Fibroblast of the conjunctiva (primary cell): ENCODE measurements at places on chromosomes 7 and 10.

- DNase-seq: no peak
These were observed 189.8 kb downstream of the HECW1 start for GRCh38 chr7:43302211-43302711.

GRCh38 chr7:129187681-129188371 is 607 bp upstream of the SMO start:
- DNase-seq: no peak

DNA sequence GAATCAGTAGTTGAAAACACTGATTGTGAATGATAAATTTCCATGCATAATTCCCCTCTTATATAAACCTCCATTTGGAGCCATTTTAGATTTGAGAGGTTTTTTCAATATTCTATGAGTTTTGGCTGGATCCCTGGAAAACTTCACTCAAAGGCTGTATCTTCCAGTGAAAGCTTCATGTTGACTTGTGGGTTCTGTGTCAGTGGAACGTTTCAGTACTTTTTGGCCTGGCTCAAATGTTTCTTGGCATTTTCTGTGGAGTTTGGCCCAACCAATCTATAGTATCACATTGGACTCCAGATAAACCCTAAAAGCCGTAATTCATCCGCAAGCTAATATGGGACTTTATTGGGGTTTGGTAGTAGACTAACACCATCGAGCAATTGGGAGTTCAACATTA is 172.6 kb upstream of the PRPS1L1 start:
- no peak for DNase-seq

DNA sequence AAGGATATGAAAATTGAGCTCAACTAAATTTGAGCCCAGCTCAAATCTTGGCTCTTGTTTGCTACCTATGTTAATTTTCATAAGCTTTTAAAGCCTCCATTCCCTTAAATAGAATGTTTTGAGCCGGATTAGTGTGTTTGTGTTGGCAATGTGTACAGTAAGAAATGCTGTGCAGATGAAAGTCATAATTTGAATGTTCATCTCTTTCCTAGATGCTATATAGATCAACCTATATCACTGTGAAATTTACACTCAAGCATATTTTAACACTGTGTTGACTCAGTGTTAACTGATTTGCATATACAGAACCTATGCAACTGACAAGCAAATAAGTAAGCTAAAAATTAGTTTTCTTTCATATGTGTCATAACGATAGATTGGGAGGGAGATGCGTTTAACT is 272.5 kb downstream of the TFEC start:
- DNase-seq: no peak

GRCh38 chr10:130775311-130775710 is 536.2 kb downstream of the TCERG1L start:
- no peak for DNase-seq

DNA sequence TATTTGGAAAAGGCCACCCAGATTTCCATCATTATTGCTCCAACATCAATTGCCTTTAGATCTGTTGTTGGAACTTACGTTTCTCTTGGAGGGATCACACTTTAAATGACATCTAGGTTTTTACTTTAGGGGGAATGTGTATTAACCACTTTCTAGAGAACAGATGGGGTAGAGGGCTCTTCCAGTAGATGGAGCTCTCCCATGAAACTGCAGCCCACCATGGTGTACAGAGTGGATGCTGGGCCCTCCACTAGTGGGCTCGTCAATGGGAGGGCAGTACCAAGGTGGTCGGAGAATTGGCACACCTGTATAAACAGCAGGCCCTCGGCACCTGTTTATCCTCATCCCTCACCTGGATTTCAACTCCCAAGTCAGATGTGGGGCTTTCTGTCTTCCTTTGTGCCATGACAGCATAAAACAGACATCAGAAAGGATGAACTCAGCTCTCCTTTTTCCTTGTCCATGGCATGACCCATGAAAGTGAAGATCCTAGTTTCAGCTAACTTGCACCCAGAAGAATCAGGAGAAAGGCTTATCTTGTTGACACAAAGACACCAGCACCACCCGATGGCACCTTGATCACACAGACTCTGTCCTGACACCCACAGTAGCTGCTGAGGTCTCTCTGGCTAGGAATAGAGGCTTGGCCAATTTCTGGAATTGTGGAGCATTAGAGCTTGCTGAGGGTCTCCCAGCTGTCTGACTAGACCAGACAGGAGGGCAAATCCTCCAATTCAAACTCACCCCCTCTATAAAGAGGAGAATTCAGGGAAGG is 150.5 kb downstream of the CYP26A1 start:
- no peak for DNase-seq

DNA sequence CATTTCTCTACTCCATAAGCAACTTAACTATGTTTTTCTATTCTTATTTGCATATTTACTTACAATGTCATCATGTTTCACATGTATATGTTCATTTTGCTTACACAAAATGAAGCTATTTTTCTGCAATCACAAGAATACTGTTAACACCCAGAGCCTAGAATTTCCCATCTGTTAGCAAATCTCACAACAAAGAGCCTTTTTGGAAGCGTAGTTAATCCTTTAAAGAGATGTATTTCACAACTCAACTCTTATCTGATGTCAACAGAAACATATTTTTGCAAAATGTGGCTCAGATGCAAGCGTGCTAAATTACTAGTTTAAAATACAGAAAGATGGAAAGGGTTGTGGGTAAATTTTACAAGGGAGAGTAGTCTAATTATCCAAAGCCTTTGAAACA is 110.6 kb upstream of the COL1A2 start:
- no peak for DNase-seq

DNA sequence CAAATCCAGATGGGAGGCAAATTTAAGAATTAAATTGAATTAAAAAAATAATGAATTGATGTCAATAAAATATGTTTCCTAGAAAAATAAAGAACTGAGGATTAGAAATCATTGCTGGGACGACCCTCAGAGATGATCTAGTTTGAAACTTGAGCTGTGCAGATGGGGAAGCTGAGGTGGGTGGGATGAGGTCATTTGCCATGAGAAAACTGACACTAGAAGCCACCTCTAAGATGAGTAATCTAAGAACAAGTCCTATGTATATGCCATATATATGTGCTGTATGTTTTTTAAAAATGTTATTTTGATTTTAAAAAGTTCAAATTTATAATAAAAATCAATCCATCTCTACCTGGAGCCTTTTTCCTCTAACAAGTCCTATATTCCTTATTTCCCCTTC is 135.7 kb downstream of the RSU1 start:
- DNase-seq: no peak

- DNase-seq: no peak
These were observed 283.0 kb downstream of the USP6NL start for GRCh38 chr10:11328264-11329061.

DNA sequence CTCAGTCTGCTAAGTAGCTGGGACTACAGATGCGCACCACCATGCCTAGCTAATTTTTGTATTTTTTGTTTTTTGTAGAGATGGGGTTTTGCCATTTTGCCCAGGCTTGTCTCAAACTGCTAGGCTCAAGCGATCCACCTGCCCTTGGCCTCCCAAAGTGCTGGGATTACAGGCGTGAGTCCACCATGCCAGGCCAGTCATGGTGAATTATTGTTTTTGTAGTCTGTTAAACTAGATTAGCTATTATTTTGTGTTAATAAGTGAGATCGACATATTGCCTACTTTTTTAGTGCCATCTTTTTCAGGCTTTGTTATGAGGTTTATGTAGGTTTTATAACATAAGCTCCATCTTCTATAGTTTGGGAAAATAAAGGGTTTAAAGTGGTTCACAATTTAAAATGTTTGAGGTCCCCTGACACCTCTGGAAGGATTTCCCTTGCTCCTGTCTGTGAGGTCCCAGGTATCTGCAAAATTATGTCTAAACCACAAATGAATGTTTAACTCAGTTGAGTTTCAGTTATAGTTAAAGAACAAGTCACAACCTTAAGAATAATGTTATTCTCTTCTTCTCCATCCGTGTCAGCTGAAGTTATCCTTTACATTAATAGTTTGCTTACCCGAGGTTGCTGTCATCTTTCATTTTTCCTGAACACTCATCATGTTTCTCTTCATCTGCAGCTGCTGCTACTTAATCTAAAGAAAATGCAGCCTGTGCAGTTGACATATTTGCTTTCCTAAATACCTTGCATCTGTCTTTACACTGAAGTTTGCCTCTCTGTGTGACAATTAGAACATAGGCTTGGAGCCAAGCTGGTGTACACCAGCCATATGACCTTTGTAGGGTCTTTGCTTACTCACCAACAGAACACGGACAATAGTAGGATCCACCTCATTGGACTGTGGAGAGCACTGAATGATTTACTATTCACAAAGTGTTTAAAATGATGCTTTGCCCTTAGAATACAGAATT is 8.9 kb upstream of the VSTM4 start:
- DNase-seq: no peak

DNA sequence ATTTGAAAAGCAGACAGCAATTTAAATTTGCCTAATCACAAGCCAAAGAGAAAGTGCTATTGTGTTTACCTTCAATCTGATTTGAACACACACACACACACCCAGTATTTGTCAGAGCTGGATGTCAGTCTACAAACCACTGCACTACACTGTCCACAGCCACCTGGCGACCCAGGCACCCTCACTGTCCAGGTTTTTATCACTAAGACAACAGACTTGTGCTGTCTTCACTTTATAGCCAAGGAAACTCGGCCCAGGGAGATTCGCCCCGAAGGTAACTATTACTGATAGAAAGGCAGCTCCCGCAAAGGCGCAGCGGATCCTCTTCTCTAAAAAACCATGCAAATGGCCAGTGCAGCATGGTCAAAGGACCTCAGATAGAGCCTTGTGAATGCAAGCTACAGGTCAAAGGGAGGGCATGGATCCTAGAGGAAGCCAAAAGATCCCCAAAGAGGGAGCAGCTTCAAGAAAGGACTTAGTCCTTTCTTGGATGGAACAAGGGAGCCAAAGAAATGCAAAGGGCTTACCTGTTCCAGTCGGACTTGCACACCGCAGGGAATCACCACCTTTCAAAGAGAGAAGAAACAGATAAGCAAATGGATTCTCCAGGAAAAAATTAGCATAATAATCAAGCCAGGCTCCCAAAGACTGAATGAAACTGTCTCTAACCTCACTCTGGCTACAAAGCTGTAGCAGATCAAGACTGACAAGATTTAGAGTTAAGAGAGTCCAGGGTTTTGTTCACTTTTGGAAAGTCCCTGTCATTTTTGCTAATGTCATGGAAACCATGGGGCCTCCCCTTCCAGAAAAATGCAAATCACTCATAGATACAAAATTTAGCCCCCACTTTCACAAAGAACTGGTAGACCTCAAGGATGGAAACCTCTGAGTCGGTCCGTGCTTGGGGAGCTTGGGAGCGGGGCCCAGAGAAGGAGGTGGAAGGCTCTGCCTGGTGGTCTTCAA is 101.1 kb downstream of the TNS3 start:
- DNase-seq: no peak

GRCh38 chr10:74289951-74290350 is 138.9 kb downstream of the ADK start:
- DNase-seq: no peak

DNA sequence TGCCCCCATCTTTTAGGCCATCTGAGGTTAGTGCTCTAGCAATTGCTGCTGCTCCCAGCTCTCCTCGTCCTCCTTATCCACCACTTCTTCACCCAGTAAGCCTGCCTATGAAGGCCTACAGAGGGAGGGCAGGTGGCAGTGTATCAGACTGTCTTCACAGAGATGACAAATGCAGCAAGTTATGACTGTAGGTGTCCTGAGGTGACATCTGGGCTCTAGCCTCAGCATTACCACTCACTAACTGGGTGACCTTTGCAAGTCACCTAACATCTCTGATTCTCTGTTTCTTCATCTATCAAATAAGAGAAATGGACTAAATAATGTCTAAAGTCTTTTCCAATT is 151.6 kb downstream of the NOC3L start:
- no peak for DNase-seq

DNA sequence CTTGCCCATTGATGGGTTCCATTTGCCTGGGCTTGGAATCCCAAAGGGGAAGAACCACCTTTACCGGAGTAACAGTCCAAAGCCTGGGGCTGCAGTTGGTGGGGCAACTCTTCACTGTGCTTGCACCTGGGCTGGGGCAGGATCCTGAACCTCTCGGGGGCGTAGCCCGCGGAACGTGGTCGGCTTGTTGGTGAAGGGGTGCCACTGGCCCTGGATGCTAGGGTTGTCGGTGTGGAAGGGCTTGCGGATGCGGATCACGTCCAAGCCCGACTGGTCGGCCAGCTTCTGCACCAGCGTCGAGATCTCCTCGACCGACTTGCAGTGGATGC is 710 bp downstream of the MRPL43 start:
- no peak for DNase-seq
